ENCODE measurements at places on chromosomes 2 and 18.

DNA sequence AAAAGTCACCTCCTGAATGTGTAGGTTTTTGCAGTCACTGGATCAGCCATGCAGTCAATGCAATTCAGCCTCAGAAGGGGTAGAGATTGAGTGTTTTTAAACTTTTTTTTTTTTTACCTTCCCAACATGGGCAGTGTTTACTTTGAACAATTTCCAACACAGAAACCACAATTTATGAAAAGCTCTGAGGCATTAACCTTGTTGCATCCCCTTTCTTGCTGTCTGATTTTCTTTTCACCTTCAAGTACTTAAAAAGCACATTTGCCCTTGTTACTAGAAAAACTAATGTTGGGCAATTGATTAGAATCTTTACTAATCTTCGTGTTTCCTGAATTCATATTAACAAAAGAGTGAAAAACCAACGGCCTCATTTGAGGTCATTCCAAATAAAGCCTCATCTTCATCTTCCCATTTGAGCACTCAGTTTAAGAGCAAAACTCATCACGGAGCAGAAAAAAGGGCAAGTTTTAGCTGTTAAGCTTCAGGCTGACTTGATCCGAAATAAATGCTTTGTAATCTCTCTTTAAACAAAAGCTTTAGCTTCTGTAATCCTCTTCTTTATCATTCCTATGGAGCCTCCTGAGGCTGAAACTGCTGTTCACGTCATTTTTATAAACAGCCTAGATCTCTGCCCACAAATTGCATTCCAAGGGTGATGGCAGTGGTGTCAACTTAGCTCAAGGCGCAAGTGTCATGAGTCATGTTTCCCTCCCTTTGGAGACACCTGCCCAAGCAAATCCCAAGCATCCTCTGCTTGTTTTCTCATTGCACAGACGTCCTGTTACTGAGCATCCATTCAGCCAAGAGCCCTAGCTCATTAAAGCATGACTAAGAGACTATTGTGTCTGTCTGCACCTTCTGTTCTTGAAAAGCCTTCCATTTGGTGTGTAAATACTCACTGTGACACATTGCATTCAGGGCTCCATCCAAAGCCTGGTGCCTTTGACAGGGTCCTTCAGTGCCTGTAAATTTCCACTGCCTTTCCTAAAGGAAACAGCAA lies 107.7 kb downstream of the HNMT start:
- DNase-seq = peak; percentile 98

DNA sequence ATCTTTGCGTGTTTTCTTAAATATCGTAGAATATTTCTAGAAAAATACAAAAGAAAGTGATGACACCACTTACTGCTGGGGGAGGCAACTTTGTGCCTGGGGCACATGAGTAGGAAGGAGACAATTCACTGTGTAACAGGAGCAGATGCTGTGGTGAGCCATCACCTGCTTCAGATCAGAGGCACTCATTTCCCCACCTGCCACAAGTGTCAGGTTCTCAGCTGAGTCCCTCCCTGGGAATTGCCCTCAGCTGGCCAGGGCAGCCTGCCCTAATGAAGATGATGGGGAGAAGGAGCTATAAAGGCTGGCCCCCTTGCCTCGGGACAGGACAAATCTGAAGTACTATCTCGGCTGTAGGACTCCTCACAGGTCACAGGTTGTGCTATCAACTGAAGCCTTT lies 322.8 kb downstream of the STK39 start:
- DNase-seq = no peak

GRCh38 chr18:48727681-48728080 lies 188.8 kb downstream of the CTIF start:
- DNase-seq = no peak

- DNase-seq = peak; percentile 18
Measured at GRCh38 chr2:64524604-64525316, 632 bp downstream of the AFTPH start.

- DNase-seq = peak; percentile 67
Measured at GRCh38 chr2:222892321-222892720, 31.5 kb downstream of the ACSL3 start.

DNA sequence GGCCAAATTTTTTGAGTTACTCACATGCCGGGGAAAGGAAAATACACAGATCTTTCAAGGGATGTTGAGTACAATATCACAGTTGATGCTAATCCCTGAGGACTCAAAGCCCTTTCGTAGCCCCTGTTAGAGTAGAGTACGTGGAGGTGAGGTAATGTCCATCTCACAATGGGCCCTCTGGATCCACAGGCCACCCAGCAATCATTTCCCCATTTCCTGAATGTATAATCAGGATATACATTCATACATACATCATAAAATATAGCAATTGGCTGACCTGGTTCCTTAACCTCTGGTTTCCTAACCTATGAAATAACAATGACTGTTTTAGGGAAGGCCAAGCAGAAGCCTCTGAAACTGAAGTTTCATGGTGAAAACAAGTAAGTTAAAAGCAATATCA lies 10.2 kb upstream of the SP100 start:
- DNase-seq = no peak

- peak; percentile 54 for DNase-seq
Measured at GRCh38 chr2:109662889-109663288, 48.7 kb downstream of the SOWAHC start.

GRCh38 chr2:234401426-234401825 lies 95.5 kb downstream of the ARL4C start:
- DNase-seq = no peak

DNA sequence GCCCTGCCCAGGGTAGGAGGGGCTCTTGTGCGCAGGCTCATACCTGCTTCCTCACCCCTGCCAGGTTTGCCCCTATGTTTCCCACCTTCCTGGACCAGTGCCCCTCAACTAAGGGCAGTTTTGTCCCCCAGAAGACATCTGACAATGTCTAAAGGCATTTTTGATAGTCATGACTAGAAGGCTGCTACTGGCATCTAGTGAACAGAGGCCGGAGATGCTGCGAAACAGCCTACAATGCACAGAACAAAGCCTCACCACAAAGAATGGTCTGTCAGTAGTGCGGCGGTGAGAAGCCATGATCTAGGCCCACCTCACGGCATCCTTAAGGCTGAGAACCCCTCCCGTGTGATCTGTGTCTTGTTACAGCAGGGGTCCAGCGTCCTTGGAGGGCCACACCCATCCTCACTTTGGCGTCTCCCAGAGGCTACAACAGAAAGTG lies 96.0 kb downstream of the TMEM17 start:
- DNase-seq = no peak

DNA sequence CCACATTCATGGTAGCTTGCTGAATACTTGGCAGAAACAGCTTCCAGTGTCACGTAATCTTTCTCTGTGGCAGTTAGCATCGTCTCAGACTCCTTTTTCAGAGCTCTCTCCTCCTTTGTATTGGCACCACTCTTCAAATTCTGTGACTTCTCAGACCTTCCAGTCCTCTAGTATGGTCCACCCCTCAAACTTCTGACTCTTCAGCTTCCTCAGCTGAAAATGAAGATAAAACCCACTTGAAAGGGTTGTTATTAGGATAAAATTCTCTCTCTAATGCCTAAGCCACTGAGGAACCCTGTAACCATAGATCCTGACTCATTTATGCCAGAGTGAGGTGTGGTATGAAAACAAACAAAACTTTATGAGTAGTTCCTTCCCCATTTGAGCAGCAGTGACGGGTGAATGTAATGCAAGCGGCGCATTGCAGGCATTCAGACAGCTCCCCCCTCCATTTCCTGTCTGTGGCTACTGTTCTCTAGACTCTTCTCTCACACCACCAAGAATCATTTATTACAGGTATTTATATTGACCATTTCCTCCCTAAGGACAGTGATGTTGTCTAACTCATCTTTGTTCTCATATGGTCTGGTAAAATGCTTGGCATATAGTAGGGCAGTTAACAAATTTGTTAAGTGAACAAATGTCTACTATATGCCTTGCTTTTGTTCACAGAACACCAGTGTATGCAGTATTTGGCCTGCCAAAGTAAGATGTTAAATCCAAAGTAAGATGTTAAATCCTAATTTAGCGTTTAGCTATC lies 35.3 kb downstream of the GALNT1 start:
- DNase-seq = peak; percentile 89

GRCh38 chr2:84902526-84902925 lies 2.9 kb upstream of the TMSB10 start:
- no peak for DNase-seq

- DNase-seq = no peak
Measured at GRCh38 chr18:50527636-50528307, 32.1 kb upstream of the MAPK4 start.

- DNase-seq = no peak
Measured at GRCh38 chr2:43846140-43846793, 7.5 kb downstream of the ABCG8 start.

- no peak for DNase-seq
Measured at GRCh38 chr2:206218796-206219499, 55.5 kb upstream of the ZDBF2 start.

GRCh38 chr2:219627103-219628100 lies at the start of gene SLC4A3:
TSS of gene SLC4A3 (plus strand) at chr2:219627630. CDS start at chr2:219627993, 363 bp downstream.
- peak; percentile 29 for DNase-seq

DNA sequence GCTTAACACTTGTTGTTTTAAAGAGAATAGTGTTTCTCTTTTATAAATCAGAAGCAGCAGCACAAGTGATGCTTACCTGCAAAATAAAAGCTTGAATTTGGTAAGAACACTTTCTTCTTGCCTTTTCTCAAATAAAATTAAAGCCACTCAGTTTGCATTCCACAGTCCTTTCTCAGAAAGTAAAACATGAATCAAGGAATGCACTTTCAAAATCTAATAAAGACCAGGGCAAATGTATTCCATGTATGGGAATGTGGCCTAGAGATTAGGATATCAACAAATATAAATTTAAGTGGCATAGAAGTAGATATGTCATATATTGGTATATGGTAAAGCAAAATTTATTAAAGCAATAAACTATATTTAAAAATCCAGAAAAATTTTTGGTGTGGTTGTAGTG lies 352.8 kb downstream of the THSD7B start:
- DNase-seq = no peak

GRCh38 chr18:25678221-25678620 lies 326.3 kb upstream of the ZNF521 start:
- no peak for DNase-seq

- peak; percentile 55 for DNase-seq
Measured at GRCh38 chr18:39604836-39605235, 2039.2 kb upstream of the CELF4 start.

GRCh38 chr2:156340804-156341451 lies 8.4 kb upstream of the NR4A2 start:
- DNase-seq = no peak

DNA sequence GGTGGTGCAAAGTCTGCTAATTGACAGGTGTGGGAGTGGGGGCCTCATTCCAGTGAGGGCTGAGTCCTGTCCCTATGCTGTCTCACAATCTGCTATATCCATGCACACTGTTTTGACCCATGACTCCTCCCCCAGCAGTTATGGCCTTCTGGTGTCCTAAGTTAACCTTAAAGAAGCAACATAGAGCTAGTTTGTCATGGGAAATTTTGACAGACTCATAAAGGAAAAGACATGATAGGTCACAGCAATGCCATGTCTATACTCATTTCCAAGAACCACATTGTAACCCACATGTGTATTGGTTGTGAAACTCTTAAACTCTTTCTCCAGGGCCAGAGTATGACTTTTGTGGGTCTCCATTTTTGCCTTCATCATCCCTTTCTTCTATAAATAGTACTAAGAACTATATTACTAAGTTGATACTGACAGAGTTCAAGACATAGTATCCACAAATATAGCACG lies 78.2 kb upstream of the SLC1A4 start:
- DNase-seq = no peak

DNA sequence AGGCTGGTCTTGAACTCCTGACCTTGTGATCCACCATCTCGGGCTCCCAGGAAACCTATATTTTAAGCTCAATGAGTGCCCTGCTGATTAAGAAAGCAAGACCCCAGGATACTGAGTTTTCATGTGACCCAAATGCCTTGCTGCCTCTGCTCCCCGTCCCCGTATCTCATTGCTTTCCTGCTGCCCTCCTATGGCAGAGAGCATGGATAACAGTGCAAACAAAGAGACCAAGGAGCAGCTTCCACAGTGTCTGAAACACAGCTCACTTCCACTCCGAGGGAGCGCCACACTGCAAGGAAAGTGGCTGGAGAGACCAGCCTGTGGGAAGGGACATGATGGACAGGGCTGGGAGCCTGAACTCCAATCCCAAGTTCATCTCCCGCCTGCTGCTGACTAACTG lies 246.8 kb downstream of the TMEM182 start:
- DNase-seq = no peak

GRCh38 chr2:135337071-135337470 lies 193.9 kb downstream of the ZRANB3 start:
- DNase-seq = no peak

DNA sequence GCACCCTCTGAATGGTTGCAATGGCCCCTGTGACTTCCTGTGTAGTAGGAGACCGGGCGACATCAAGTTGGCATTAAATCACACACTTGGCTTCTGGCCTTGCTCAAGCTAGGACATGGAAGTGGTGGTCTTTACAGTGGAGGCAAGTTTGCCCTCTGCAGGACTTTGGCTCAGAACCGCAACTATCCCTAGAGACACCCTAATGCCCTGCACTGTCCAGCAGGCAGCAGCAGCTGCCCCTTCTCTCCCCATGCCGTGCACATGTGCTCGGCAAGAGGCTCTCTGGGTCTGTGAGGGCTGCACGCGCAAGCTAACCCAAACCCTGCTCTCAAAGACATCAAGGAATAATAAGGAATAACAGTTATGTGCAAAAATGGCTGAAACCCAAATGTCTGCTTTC lies 106.5 kb downstream of the COL6A3 start:
- DNase-seq = no peak

DNA sequence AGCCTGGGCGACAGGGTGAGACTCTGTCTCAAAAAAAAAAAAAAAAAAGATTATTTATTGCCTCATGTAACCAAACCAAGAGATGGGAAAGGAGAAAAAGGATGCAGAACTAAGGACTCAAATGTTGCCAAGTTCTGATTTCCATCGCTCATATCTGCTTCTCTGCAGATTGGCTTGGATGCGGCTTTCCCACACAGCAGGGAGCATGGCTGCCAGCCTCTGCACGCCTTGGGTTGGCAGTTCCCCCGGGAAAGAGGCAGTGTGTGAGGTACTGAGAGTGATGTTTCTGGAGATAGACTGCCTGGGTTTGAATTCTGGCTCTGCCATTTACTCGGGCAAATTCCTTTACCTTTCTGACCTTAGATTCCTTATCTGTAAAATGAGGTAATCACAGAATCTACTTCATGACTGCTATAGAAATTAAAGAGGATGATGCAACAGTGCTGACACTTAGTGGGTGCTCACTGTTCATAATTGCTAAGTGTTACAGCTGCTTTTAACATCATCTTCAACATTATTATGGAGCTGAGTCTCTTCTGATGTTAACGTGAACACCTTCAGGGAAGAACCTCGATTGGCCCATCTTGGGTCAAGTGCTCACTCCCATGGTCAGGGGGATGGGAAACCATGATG lies 68.8 kb downstream of the ACAA2 start:
- no peak for DNase-seq

GRCh38 chr2:10561288-10562035 lies 113.3 kb upstream of the ODC1 start:
- DNase-seq = no peak

GRCh38 chr2:214529021-214529420 lies 118.2 kb downstream of the VWC2L start:
- DNase-seq = peak; percentile 29

GRCh38 chr2:136004965-136005364 lies 19.5 kb upstream of the DARS1 start:
- no peak for DNase-seq

GRCh38 chr2:181853696-181854095 lies 37.8 kb upstream of the ITPRID2 start:
- no peak for DNase-seq
